ENCODE measurements at places on chromosomes 12 and 14. TPM values are rescaled to one million over a fixed set of nuclear protein-coding genes. Genes with fewer than 3 reads are reported as not detected.

Gene MSI1
- total RNA-seq: not detected

Gene TMEM233
- total RNA-seq: not detected

Gene CDKL1
- total RNA-seq: 1.7 TPM

Gene TEDC1
- total RNA-seq: 10.2 TPM

Gene LRP1-AS
- not detected for total RNA-seq

Gene CCDC59
- total RNA-seq: 70.0 TPM

Gene CACNA2D4
- total RNA-seq: 0.91 TPM

Gene HEATR5A
- total RNA-seq: 9.8 TPM

Gene HOXC12
- total RNA-seq: not detected

Gene CLEC4E
- not detected for total RNA-seq

Gene TMEM132C
- total RNA-seq: not detected

Gene NRDE2
- total RNA-seq: 8.2 TPM

Measured in M059J (cell line).